ENCODE measurements at places on chromosomes 16 and 17.

GRCh38 chr17:9095390-9095789, 74.1 kb downstream of the NTN1 start:
- DNase-seq, result no peak

DNA sequence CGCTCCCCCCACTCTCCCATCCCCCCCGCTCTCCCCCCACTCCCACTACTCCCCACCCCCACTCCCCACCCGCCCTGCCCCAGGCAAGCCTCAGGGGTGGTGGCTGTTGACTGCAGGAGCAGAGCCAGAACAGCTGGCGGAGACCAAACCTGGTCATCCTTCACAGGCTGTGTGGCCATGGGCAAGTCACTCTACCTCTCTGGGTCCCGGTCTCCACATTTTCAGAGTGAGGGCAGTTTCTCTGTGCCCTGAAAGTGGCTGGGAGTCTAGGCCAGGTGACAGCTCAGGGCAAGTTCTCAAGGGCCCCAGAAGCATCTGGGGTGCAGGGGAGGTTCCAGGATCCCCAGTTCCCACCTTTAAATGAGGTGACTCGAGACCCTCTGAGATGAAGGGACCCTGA, 15.1 kb upstream of the BAHCC1 start:
- DNase-seq, result no peak

DNA sequence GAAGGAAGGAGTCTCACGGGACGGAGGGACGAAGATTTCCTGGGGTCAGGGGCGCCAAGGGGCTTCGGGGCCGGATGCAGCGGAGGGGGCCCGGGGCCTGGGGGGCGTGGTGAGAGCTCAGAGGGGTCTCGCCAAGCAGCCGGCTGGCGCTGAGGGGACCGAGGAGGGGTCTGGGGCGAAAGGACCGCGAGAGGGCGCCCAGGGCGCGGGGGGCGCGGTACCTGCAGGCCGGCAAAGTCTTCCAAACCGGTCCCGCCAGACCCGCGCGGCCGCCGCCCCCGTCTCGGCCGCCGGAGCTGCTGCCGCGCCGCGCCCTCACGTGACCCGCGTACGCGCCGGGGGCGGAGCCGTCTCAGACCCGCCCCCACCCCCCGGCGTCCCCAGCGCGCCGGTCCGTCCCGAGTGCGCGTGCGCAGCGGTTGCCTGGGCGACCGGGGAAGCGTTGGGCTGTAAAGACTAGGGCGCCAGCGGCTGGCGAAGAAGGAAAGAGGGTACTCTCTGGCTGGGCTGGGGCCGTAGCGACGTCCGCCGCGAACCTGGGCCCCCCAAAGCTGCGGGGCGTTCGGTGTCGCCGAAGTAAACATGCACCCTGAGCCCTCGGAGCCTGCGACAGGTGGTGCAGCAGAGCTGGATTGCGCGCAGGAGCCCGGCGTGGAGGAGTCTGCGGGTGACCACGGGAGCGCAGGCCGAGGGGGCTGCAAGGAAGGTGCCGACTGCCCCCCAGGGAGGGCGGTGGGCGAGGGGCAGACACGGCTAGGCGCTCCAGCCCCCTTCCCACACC, at the start of the genes DNAAF1 and HSDL1:
Gene DNAAF1, plus strand, starts transcription at position 450 of the 781 bp plus-strand sequence. Its CDS starts 133 bp downstream, at position 583.
Gene HSDL1, minus strand, starts transcription at position 319 of the 781 bp plus-strand sequence. CDS start 13,856 bp downstream, outside the sequence.
- peak; percentile 95 for DNase-seq

- no peak for DNase-seq
Measured at GRCh38 chr17:67707442-67707841, 10.3 kb upstream of the NOL11 start.

- DNase-seq, result peak; percentile 79
Measured at GRCh38 chr17:64780096-64781013, 118.2 kb upstream of the SMURF2 start.

GRCh38 chr17:7885367-7886226, 3.0 kb upstream of the CHD3 start:
- DNase-seq, result no peak

Data from PC-9 (cell line).